Osteoblast (primary cell): ENCODE measurements at places on chromosomes 1 and 21. TPM values are rescaled to one million over a fixed set of nuclear protein-coding genes. Genes with fewer than 3 reads are reported as not detected.

DNA sequence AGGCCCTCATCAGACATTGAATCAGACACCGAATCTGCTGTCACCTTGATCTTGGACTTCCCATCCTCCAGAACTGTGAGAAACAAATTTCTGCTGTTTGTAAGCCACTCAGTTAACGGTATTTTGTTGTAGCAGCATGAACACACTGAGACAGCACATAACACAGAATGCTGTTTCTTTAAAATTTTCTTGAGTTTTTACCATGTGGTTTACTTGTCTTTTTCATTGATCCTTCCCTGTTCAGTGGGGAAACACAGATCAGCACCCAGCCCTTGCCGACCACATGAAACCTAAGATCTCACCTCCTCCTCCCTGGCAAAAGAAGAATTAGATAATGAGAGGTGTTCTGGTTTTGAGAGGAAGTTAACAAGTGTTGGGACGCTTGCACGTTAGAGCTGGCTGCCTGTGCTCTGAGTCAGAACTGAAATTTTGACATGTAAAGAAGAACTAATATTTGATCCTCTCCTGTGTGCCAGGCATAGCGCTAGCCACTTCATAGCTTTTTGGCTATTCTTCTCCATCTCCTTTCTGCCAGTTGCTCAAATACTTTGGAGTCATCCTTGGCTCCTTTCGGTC, 179.6 kb downstream of the DHRS3 start:
- H3K4me1 ChIP-seq, result peaks cover 48% of the 10 kb centered on the region
- H3K27ac ChIP-seq, result no peak overlapping the region
- peaks cover 7% of the 10 kb centered on the region for H3K36me3 ChIP-seq
- DNase-seq, result no peak
- H3K27me3 ChIP-seq, result no peaks in the 10 kb centered on the region

- no peaks in the 10 kb centered on the region for H3K27me3 ChIP-seq
- no peak for DNase-seq
- peaks cover 60% of the 10 kb centered on the region for H3K36me3 ChIP-seq
Observed at GRCh38 chr1:147292012-147292411, 49.5 kb downstream of the CHD1L start.

DNA sequence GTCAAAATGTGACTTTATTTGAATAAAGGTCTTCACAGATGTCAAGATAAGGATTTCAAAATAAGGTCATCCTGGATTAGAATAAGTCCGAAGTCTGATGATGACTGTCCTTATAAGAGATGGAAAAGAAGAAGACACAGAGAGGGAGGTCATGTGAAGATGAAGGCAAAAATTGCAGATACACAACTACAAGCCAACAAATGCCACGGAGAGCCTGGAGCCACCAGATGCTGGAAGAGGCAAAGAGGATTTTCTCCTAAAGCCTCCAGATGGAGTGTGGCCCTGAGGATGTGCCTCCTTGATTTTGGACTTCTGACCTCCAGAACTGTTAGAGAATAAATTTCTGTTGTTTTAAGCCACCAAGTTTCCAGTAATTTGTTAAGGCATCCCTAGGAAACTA, 31.2 kb downstream of the SLAMF1 start:
- no peak overlapping the region for H3K4me3 ChIP-seq
- no peaks in the 10 kb centered on the region for H3K27me3 ChIP-seq
- no peaks in the 10 kb centered on the region for H3K4me1 ChIP-seq
- no peak overlapping the region for H3K27ac ChIP-seq

Gene SERPINC1
- under 0.01 TPM in 1 of 2 replicates, not detected in the other for total RNA-seq

DNA sequence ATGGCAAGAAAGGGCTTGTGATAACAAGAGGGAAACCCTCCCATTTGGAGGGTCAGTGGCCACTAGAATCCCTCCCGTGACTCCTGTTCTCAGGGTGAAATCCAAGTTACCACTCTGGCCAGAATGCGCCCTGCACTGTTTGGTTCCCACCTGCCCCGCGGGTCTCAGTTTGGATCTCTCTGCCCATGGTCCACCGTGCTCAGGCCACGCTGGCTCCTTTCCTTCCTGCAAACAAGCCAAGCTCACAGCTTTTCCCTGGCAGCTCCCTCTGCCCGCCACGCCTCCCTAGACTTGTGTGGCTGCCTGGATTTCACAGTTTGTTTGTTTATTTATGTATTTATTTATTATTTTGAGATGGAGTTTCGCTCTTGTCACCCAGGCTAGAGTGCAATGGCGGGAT, 179.5 kb upstream of the VAMP3 start:
- no peaks in the 10 kb centered on the region for H3K4me1 ChIP-seq
- DNase-seq, result peak; percentile 57
- no peak overlapping the region for H3K4me3 ChIP-seq
- no peaks in the 10 kb centered on the region for H3K36me3 ChIP-seq
- H3K27me3 ChIP-seq, result peaks cover 2% of the 10 kb centered on the region

- peaks cover under 1% of the 10 kb centered on the region for H3K4me1 ChIP-seq
- no peak overlapping the region for H3K4me3 ChIP-seq
- no peak for DNase-seq
- H3K27ac ChIP-seq, result no peak overlapping the region
- H3K36me3 ChIP-seq, result peaks cover 9% of the 10 kb centered on the region
Observed at GRCh38 chr1:5944843-5945167, 47.4 kb downstream of the NPHP4 start.

DNA sequence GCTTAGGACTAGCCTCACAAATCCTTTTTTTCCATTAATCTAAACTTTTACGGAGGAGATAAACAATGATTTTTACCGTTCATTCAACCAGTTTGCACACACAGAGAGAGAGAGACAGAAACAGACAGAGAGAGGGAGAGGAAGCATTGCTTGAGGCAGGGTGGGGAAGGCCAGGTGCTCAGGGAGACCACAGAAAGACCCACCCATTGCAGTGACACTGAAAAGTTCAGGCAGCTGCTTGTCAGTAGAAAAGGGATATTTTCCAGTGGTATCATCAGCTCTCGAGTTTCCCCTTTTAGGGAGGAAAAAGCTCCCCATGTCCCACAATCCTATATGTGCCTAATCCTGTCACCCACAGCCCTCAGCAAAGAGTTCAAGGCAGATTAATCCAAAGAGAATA, 27.2 kb downstream of the TCP10L start:
- no peak overlapping the region for H3K4me3 ChIP-seq
- no peaks in the 10 kb centered on the region for H3K27me3 ChIP-seq
- H3K27ac ChIP-seq, result no peak overlapping the region

DNA sequence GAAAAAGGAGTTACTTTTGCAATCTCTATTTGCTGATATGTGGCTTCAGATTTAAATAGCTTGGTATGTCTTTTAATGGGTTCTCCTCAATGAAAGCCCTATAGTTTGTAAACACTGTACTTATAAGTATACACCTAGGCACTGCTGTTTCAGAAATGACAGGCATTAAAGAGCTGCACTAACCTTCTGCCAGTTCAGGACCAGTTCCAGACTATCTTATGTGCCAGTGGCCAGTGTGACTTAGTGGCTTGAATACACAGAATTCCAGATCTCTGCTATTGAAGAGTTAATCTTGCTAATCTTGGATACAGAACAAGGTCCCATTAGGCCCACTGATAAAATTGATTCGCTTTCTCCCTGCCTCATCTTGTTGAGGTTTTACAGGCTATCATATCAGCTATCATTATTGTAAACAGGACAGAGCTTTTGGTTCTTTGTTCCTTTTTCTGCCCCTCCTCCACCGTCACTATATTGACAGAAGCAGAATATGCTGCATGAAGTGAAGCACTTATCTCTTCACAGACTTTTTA, 337.5 kb downstream of the LRRIQ3 start:
- no peaks in the 10 kb centered on the region for H3K36me3 ChIP-seq
- H3K27ac ChIP-seq, result no peak overlapping the region
- H3K4me3 ChIP-seq, result no peak overlapping the region
- DNase-seq, result no peak

- H3K27ac ChIP-seq, result no peak overlapping the region
- no peaks in the 10 kb centered on the region for H3K36me3 ChIP-seq
- peak; percentile 77 for DNase-seq
- peaks cover 79% of the 10 kb centered on the region for H3K27me3 ChIP-seq
- no peaks in the 10 kb centered on the region for H3K4me1 ChIP-seq
- H3K4me3 ChIP-seq, result peak overlapping the region; percentile 55
Observed at GRCh38 chr1:10794724-10795275, 1.6 kb downstream of the CASZ1 start.

Gene TMPRSS2
- under 0.01 TPM in 1 of 2 replicates, not detected in the other for total RNA-seq

- H3K4me1 ChIP-seq, result peaks cover 27% of the 10 kb centered on the region
- no peaks in the 10 kb centered on the region for H3K27me3 ChIP-seq
- DNase-seq, result peak; percentile 93
- no peak overlapping the region for H3K4me3 ChIP-seq
- peak overlapping the region; percentile 32 for H3K27ac ChIP-seq
Observed at GRCh38 chr1:209435654-209436566, 147.6 kb upstream of the CAMK1G start.

DNA sequence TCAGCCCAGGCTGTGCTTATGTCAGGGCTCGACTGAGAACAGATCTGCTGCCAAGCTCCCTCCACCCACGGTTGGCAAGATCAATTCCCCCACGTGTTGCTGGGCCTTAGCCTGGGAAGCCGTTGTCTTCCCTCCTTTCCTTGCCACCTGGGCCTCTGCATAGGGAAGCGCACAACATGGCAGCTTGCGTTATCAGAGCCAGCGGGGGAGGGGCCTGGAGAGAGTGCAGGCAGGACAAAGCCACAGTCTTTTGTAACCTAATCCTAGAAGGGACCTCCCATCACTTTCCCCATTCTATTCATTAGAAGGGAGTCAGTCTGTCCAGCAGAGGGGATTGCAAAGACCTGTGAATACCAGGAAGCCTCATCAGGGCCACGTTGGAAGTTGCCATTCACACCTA, 17.0 kb upstream of the IGSF21 start:
- no peak overlapping the region for H3K27ac ChIP-seq
- no peaks in the 10 kb centered on the region for H3K36me3 ChIP-seq
- no peak for DNase-seq
- peaks cover 12% of the 10 kb centered on the region for H3K4me1 ChIP-seq
- H3K4me3 ChIP-seq, result no peak overlapping the region
- peaks cover 4% of the 10 kb centered on the region for H3K27me3 ChIP-seq

Gene PWP2
- 2.2 and 2.7 TPM in 2 replicates for total RNA-seq

Gene SPRR2A
- not detected in 2 replicates for total RNA-seq

DNA sequence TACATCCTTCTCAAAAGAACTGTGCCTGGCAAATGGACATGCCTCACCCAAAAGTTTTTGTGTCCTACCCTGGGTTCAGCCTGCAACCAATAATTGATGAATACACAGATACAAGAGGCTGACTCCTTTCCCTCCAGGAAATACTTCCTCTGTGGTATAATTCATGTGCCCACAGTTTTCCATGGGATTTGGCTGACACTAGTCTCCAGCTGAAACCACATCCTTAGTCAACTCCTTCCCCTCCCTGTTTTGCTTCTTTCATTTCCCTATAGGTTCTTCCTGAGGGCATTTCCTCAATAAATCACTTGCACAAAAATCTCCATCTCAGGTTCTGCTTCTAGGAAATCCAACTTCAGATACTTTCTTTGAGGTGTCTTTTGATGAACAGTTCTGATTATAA, 436.6 kb upstream of the C1orf87 start:
- H3K36me3 ChIP-seq, result no peaks in the 10 kb centered on the region
- no peaks in the 10 kb centered on the region for H3K27me3 ChIP-seq
- no peak overlapping the region for H3K4me3 ChIP-seq
- no peaks in the 10 kb centered on the region for H3K4me1 ChIP-seq

- no peak overlapping the region for H3K4me3 ChIP-seq
- no peaks in the 10 kb centered on the region for H3K36me3 ChIP-seq
- H3K27ac ChIP-seq, result no peak overlapping the region
- peaks cover 6% of the 10 kb centered on the region for H3K27me3 ChIP-seq
- H3K4me1 ChIP-seq, result no peaks in the 10 kb centered on the region
Observed at GRCh38 chr1:108521990-108522393, 37.9 kb upstream of the EEIG2 start.

- H3K4me1 ChIP-seq, result peaks cover 31% of the 10 kb centered on the region
- peak; percentile 17 for DNase-seq
- H3K27ac ChIP-seq, result no peak overlapping the region
- no peak overlapping the region for H3K4me3 ChIP-seq
- H3K27me3 ChIP-seq, result no peaks in the 10 kb centered on the region
- H3K36me3 ChIP-seq, result no peaks in the 10 kb centered on the region
Observed at GRCh38 chr1:56074007-56074651, 505.2 kb downstream of the PLPP3 start.

GRCh38 chr1:10669570-10669969, 126.9 kb downstream of the CASZ1 start:
- no peaks in the 10 kb centered on the region for H3K36me3 ChIP-seq
- no peak overlapping the region for H3K4me3 ChIP-seq
- DNase-seq, result no peak
- no peaks in the 10 kb centered on the region for H3K27me3 ChIP-seq

Gene FBLIM1
- 108 and 121 TPM in 2 replicates for total RNA-seq

Gene GPR3
- total RNA-seq, result under 0.01 and 0.36 TPM in 2 replicates
